ENCODE measurements at places on chromosomes 2 and 18.

DNA sequence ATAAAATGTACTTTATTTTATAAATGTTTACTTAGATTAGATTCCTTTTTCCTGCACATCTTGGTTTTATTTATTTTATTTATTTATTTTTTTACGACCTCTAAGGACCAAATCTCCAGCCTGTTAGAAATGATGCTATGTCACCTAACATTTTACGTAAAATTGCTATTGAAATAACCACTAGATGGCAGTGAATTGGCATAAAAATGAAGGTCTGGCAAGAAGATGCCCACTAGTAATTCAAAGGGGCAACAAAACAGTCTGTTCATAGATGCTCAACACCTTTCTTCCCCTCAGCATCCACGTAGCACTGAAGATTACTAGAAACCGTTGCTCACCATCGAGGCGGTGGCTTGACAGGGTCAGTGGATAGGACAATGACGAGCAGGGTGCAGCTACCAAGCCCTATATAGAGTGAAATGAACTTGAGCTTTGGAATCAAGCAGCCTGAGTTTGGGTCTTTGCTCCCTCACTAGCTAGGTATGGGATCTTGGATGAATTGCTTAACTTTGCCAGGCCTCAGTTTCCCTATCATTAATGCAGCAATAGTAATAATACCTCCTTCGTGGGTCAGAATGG is 128.7 kb upstream of the L3MBTL4 start:
- DNase-seq, result no peak

- DNase-seq, result no peak
These were observed 22.2 kb downstream of the MBP start for GRCh38 chr18:77110400-77110799.

GRCh38 chr2:52884761-52885352 is 882.7 kb upstream of the CHAC2 start:
- DNase-seq, result no peak

DNA sequence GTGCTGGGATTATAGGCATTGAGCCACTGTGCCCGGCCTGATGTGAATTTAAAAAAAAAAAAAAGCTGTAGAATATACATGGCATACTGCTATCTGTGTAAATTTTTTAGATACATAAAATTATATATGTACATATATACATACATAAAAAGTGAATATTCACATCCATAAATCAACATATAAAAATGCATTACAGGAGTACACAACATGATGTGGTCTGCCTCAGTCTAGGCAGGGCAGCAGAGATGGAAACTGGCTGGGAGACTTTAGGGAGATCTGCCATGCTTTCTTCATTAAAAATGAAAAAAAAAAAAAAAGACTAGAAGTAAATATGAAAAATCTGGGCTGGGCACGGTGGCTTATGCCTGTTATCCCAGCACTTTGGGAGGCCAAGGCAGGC is 24.3 kb downstream of the MGAT4A start:
- no peak for DNase-seq

DNA sequence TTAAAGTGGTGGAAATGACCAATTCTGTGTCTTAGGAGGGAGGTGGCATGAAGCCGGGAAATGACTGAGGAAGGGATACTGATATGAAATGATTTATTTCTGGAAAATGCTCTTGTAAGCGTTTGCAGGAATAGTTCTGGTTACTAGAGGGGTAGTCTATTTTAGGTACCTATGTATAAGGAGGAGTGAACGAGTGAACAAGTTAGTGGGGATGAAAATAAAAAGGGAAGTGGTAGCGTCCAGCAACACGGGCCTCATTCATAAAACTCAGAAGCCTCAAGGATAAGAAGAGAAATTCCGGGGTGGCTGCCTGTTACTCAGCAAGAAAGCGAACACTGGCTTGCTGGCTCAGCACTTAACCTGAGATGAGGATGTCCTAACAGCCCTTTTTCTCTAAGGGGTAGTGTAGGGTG is 303.3 kb downstream of the NCKAP5 start:
- no peak for DNase-seq
